Common myeloid progenitor, CD34-positive (primary cell): ENCODE measurements at places on chromosomes 12 and 14.

GRCh38 chr12:108773798-108774788 is 42.8 kb upstream of the CORO1C start:
- DNase-seq, result peak; percentile 71

DNA sequence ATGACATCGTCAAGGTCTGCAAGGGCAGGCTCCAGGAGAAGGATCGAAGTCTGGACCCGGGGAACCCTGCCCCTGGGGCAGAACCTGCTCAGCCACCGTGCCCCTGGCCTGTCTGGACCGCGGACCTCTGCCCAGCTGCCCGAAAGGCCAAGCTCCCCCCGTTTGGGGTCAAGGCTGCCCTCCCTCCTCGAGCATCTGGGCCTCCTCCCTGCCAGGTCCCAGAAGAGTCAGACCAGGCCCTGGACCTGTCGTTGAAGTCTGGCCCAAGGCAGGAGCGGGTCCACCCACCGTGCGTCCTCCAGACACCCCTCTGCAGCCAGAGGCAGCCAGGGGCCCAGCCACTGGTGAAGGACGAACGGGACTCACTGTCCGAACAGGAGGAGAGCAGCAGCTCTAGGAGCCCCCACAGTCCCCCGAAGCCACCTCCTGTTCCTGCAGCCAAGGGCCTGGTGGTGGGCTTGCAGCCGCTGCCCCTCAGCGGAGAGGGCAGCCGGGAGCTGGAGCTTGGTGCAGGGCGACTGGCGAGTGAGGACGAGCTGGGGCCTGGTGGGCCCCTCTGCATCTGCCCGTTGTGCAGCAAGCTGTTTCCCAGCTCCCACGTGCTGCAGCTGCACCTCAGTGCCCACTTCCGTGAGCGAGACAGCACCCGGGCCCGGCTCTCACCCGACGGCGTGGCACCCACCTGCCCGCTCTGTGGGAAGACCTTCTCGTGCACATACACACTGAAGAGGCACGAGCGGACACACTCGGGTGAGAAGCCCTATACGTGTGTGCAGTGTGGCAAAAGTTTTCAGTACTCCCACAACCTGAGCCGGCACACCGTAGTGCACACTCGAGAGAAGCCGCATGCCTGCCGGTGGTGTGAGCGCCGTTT is 856 bp downstream of the ZBTB42 start:
- no peak for DNase-seq

GRCh38 chr12:132389526-132390286 is 60.3 kb upstream of the GALNT9 start:
- no peak for DNase-seq

DNA sequence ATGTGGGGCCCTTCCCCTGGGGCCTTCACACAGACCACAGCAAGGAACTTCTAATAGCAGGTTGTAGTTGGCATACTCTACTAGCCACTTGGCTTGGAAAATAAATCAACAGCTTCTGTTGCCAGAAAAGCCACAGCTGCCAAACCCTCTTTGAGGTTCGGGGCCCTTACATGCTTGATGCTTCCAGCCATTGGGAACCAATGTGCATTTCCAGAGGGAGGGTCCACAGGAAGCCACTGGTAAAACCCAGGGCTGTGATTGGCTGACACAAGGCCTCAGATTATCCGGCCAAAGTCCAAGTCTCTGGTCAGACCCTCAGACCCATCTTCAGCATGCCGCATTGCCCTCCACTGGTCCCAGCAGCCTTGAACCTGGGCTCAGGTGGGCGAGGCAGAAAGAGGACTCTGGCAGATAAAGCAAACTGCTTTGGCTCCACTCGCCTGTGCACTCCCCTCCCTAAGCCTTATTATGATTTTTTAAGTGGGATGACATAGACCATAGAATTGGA is 214.4 kb downstream of the BCL11B start:
- DNase-seq, result no peak

GRCh38 chr12:129049917-129050316 is 196.6 kb downstream of the GLT1D1 start:
- DNase-seq, result peak; percentile 17

DNA sequence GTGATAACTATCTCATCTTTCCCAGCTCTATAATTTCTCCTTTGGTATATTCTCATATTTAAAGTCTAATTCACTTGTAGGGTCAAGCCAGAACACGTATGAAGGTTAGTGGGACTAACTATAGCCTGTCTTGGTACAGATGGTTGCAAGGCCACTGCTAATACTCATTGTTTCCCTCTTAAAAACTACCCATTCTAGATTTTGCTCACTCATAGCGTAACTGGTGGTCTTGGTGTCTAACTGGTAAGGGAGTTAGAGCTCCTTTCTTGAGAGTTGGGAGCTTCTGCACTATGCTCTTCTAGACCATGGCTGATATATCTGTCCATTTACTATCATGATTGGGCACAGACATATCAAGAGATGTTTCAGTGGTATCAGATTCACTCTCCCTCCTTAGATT is 8.8 kb downstream of the MGP start:
- no peak for DNase-seq

DNA sequence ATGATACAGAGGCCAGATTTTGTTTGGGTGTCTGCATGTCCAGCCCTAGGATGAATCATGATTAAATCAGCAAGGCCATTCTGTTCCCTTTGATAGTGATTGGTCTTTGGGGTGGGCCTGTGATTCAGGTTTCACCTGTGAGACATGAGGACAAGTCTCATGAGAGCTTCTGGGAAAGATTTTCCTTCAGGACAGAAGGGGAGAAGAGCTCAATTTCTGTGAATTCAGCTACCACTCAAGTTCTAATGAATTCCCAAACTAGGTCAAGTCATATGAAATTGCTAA is 73.4 kb downstream of the ZNF664 start:
- DNase-seq, result no peak

DNA sequence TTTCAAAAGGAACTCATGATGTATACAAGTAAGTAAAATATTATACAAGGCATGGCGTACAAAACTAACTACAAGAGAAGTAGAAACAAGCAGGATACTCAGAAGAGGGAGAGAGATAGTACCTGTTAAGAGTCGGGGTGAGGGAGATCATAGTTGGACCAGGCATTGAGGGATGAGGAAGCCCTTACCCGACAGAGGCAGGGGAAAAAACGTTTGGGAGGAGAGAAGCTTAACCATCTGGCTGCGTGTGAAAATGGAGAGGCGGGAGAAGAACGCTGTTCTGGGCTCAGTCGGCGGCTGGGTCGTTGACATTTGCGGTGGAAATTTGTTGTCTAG is 575 bp upstream of the FMNL3 start:
- no peak for DNase-seq

GRCh38 chr14:94400422-94400841 is 12.0 kb upstream of the SERPINA1 start:
- DNase-seq, result no peak

DNA sequence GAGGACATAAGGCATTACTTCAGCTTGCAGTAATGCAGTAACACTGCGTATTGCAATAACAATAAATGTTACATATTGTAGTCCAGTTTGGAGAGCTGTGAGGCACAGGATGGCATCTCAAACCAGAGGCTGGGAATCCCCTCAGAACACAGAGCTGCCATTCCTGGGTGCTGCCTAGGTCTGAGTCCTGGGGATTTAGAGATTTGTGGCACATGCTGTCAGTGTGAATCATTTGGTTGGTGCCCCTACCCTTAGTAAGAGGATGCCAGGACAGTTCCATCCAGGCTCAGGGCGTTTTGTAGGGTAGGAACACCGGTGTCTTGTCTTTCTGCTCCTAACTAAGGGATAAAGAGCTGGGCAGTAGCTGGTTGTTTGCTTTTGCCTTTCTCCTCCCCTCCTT is 22.5 kb downstream of the ZFHX2 start:
- no peak for DNase-seq

- DNase-seq, result no peak
Measured at GRCh38 chr12:97482143-97482693, 19.6 kb downstream of the RMST start.

- DNase-seq, result no peak
Measured at GRCh38 chr12:25972783-25973182, 14.3 kb downstream of the RASSF8 start.

GRCh38 chr12:105931762-105932570 is 206.8 kb downstream of the NUAK1 start:
- DNase-seq, result no peak

DNA sequence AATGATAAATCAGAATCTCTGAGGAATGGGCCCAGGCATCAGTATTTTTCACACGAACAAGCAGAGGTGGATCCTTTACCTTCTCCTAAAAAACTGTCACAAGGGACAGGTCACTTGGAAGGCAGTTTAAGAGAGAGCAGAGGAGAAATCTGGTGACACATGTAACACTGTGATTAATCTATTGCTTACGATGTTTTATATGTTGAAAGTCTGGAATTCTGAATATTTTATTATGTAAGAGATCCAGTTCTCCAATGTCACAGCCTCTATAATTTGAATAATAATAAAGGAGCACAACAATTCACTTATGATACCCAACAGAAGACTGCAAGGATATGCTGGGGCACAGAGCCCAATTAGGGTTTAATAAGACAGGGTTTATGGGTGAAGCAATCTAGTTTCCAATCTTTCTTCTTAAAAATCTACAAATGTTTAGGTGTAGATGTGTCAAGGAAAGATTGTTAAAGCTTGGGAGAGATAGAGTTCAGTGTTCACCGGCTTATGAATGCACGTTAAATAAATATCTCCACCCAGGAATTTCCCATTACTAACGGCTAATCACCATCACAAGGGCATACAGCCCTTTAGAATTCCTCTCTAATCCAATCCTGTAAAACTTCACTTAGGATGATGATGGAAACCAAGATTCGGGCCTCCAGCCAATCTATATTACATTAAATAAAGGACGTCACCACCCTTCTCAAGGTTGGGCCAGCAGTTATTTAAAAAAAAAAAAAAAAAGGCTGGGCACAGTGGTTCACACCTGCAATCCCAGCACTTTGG is 23.4 kb downstream of the DUSP16 start:
- no peak for DNase-seq

- DNase-seq, result peak; percentile 51
Measured at GRCh38 chr12:132827763-132828703, 636 bp downstream of the GOLGA3 start.

- no peak for DNase-seq
Measured at GRCh38 chr14:25412998-25413397, 363.1 kb upstream of the STXBP6 start.

DNA sequence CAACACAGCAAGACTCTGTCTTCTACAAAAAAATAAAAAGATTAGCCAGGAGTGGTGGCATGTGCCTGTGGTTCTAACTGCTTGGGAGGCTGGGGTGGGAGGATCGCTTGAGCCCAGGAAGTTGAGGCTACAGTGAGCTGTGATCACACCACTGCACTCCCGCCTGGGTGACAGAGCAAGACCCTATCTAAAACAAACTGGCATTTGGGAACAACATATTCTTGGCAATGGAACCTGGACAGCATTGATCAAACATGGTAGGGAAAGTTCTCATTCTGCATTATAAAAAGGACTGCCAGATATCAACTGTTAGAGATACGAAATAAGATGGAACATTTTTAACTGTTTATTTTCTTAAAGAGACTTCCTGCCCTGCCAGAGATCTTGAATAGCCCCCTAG is 81.5 kb downstream of the PPP2R5C start:
- no peak for DNase-seq

GRCh38 chr14:84891404-84891803 is 638.5 kb upstream of the FLRT2 start:
- DNase-seq, result no peak
